ENCODE measurements at places on chromosomes 4 and X.
A peak's percentile ranks its signal among the peaks of the same experiment; 100 is the strongest.

DNA sequence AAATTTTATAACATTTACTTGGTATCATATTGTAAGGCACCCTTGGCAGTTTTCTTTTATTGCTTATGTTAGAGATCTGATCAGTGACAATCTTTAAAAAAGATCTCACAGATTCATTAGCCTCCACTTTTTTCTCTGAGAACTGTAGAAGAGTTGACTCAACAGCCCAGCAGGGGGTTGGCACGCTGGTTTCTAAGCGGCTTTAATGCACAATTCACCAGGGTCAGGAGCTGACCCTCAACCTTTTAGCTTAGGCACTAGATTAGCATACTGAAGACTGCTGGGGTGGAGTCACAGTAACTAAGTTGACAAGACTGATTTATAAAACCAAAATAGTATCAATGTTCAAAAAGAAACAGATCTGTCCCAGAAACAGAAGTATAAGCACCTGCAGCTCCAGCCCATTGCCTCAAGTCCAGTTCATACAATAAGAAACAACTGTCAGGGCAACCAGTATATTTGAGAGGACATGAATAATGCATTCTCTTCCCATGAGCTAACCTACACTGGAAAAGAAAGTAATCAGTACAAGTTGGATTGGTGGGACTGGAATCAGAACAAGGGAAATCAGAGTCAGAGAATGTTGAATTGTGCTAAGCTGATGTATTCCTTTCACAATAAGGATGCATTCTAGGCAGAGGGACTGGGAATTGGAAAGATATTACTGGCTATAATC, 77.6 kb downstream of the PDE5A start:
- DNase-seq: no peak

GRCh38 chr4:158835226-158836001, 66.6 kb downstream of the FNIP2 start:
- no peak for DNase-seq

DNA sequence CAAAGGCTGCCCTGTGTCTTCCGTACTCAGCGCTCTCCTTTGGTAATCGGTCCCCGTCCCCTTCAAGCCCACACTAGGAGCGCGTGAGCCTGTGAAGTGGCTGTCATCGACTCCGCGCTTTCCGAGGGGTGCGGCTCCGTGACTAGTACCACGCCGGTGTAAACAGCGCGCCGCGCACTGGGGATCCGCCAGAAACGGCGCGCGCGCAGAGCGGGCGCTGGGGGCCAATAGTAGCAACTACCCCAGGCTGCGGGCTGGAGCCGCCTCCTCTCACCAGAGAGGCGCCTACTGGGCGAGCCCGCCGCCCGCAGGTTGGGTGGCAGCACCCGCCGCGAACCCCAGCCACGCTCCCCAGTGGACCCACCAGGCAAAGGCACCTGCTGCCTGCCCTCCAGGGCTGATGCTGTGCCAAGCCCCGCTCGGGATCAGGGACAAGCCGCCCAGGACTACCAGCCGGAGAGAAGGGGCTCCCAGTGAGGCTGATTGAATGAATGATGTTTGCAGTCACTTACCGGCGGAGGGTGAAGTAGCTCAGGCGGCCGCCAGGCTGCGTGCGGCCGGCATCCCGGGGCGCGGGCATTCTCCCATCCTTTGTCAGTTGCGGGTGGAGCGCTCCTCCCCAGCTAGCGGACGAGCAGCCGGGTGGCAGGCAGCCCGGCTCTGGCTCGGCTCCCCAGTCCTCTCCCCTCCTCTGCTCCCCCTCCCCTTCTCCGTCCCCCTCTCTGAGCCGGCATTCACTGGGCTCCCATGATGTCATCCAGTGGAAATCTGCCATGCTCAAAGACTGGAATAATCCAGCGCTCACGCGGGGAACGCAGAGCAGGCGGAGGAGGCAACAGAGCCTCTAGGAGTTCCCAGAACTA, 370.3 kb upstream of the SMIM31 start:
- no peak for DNase-seq

GRCh38 chrX:8138252-8138651, 32.8 kb downstream of the VCX2 start:
- no peak for DNase-seq

- DNase-seq: no peak
These were observed 79.7 kb downstream of the SEL1L3 start for GRCh38 chr4:25783126-25783525.

GRCh38 chrX:72117636-72118210, 14.0 kb downstream of the RTL5 start:
- no peak for DNase-seq

GRCh38 chrX:28884823-28885222, 297.6 kb downstream of the IL1RAPL1 start:
- DNase-seq: no peak

DNA sequence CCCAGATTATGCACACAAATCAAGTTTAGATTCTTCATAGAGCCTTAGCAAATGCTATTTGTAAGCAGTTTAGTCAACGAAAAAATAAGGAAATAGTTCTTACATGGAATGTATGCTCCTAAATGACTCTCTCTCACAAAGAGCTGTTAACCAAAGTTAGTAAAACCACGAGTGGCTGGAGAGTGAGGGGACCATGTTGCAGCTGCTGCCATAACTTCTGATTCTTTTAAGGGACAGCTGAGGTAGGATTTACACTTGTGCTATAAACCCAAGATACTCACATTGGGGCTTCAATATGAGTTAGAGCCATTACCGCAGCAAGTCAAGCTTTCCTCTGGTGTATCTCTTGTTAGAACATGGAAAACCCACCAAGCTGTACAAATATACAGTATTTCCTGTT, 2.7 kb downstream of the DOCK11 start:
- DNase-seq: no peak

DNA sequence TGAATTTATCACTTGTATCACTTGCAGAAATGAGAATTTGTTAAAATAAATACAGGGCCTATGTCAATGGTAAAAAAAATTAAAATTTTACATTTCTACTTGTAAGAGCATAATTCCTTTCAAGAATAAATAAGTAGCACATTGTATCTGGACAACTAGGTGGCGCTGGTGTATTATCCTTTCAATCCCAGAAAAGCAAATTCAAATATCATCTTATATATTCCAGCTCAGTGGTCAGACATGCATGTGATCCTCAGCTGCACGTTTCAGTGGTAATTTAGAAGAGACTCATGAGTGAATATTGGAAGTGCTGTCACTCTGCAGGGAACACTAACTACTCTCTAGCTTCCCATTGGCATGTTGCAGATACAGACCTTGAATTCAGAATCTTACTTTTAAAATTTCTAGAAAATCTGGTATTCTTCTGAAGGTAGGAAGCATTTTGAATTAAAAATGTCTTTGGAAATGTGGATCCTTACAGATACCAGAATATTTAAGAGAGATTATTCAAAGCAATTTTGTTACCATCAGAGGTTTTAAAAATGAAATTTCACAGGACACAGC, 1414.7 kb upstream of the TENM3 start:
- no peak for DNase-seq

DNA sequence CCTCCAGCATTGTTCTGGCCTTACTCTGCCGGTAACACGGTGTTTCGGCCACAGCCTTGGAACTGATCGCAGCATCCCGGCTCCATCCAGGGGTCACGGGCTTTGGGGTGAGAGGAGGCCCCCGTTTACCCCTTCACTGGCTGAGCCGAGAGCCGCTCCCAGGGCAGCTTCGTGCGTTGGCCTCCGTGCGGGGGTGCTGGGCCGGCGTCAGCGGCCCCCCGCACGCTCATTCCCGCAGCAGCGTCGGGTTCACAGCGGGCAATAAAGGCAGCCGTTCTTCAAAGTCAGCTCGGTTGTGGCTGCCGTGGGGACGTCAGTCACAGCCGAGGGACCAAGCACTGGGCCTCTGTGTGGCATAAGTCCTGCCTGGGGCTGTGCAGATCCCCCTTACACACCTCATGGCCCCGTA, 25.3 kb upstream of the PLCXD1 start:
- DNase-seq: no peak

- DNase-seq: no peak
These were observed 26.8 kb downstream of the FAM114A1 start for GRCh38 chr4:38894322-38894982.

GRCh38 chrX:115499112-115499805, 61.7 kb upstream of the PLS3 start:
- no peak for DNase-seq

GRCh38 chrX:113849408-113849807, 734.5 kb upstream of the HTR2C start:
- no peak for DNase-seq

DNA sequence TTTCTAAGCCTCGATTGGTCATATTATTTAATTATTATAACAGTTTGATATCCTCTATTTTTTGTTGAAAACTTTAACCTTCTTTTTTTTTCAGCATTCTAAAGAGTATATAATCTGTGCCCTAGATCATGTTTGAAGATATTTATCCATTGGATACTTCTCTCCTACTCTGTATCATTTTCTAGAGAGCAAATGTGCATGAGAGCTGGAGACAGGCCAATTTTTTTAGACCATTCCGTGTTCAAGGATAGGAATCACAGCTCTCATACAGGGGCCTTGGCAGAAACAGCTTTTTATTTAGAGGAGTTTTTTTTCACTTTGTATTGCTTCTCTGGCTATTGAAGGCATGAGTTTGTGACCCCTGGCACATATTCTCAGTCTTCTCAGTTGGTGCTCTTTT, 57.7 kb upstream of the TBC1D14 start:
- no peak for DNase-seq

- no peak for DNase-seq
These were observed 2.0 kb downstream of the ARSJ start for GRCh38 chr4:113977526-113977855.

- DNase-seq: no peak
These were observed 236.7 kb upstream of the JADE1 start for GRCh38 chr4:128572778-128573241.

GRCh38 chr4:122700178-122700725, 32.3 kb upstream of the BBS12 start:
- DNase-seq: no peak

GRCh38 chrX:139204898-139205667, 325.5 kb upstream of the F9 start:
- DNase-seq: no peak

DNA sequence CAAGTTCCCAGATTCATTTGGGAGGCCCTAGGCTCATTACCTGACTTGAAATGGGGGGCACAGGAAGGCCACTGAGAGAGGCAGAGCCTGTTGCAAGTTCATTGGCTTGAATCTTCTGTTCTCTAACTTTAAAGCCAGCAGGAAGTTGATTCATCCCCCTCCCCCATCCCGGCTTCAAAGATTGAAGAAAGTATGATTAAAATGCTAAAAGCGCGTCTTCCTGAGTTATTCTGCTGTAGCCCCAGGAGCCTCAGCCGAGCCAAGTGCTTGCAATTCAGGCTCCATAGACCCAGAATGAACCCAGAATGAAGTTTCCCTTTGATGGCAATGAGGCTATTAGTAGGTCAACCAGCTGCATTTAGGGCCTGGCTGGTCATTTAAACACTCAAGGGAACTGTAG, 14.7 kb downstream of the CHST7 start:
- DNase-seq: peak; percentile 8

DNA sequence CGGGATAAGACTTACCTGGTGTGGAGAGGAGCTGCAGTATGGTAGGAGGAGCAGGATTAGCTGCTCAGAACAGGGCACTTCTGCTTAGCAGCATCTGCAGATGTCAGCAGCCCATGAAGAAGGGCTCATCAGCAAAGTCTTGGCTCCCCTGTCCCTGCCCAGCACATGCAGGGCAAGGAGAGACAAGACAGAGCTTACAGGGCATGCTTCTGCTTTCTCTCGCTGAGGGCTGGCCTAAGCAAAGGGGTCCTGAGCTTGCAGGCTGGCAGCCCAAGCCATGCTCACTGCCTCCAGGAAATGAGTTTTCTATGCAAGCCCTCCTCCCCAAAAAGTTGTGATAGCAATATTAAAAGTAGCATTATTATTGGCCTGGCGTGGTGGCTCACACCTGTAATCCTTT, 39.5 kb upstream of the TAPT1 start:
- no peak for DNase-seq

DNA sequence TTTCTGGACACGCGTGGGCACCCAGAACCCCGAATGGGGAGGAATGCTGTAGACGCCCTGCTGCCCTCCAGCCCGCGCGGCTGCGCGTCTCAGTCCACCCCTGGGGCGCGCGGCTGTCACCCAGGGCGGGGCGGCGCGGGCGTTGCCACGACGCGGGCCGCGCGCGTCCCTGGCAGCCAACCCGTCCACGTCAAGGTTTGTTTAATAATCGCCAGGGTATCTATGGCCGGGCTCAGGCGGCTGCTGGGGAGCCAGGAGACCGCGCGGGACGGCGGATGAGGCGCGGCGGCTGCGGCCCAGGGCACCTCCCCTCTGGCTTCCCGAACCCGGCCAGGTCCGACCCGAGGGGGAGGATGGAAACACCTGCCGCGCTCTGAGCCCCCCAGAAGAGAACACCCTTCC, at the start of gene SPATA18:
SPATA18 (plus strand) TSS at position 92 of the 402 bp plus-strand sequence. CDS start 401 bp downstream, outside the sequence.
- no peak for DNase-seq

- DNase-seq: no peak
These were observed 43.3 kb downstream of the NYX start for GRCh38 chrX:41490446-41490845.

DNA sequence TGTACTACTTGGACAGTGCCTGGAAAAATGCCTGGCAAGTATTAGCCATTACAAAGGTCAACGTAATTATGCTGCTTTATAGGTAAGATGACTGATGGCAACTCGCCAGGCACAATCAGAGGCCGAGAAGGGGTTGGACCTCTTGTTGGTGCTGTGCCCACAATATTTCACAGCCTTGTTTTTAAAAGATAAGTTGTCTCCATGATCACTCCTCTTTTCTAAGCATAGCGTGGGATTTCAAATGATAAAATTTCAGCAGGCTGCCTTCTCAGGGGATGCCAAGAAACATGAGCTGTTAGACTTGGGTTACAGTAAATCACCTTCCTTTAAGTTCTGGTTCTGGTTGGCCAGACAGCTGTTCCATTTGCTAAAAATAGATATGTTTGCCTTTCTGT, 26.9 kb downstream of the HOPX start:
- DNase-seq: no peak

DNA sequence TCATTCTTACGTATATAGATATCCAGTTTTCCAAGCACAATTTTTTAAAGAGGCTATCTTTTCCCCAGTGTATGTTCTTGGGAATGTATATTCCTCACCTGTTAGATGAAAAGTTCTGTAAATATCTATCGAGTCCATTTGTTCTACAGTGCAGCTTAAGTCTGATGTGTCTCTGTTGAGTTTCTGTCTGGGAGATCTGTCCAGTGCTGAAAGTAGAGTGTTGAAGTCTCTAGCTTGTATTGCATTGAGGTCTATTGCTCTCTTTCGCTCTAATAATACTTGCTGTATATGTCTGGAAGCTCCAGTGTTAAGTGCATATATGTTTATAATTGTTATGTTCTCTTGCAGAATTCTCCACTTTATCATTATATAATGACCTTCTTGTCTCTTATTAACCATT, 373.1 kb downstream of the PPARGC1A start:
- DNase-seq: no peak

GRCh38 chr4:81512757-81513501, 41.2 kb upstream of the RASGEF1B start:
- no peak for DNase-seq

DNA sequence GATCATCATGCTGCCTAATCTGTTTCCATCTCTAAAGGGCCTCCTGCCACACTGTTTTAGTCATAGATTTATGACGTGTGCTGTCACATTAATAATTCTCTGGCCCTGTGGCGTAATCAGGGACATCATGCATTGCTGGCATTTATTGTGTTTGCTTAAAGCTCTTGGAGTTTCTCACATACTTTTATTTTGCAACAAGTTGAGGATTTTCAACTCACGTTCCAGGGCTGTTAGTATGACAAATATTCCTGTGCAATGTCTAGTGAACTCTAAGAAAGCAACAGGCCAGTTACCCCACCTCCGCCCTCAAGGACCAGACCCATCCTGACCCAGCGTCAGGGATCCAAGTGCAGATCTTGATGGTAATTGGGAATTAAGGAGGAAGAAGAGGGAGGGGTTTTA, 7.8 kb upstream of the PIGA start:
- no peak for DNase-seq

GRCh38 chrX:26442340-26442739, 226.4 kb downstream of the MAGEB5 start:
- DNase-seq: no peak
